Activated T-cell treated with anti-CD3 and anti-CD28 coated beads for 48 hours (primary cell): ENCODE measurements at places on chromosomes 3 and 15.

GRCh38 chr15:91498046-91498748 is 355.3 kb upstream of the SLCO3A1 start:
- DNase-seq = no peak

DNA sequence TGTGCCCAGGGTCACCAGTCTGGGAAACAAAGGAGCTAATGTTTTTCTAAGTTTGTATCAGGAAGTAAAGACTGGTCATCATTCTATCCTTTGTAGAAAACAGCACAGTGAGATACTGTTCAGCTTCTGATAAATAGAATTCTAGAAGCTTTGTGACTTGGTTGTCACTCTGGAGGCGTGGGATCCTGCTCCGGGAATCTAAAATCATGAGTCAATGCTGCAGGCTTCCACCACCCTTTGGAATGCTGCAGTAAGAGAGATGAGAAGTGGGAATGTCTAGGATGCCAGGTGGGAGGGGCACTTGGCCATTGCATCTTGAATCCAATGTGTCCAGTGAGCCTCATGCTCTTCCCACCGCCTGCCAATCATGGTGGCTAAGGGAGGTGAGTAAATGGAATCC is 40.9 kb downstream of the SAMMSON start:
- DNase-seq = no peak

DNA sequence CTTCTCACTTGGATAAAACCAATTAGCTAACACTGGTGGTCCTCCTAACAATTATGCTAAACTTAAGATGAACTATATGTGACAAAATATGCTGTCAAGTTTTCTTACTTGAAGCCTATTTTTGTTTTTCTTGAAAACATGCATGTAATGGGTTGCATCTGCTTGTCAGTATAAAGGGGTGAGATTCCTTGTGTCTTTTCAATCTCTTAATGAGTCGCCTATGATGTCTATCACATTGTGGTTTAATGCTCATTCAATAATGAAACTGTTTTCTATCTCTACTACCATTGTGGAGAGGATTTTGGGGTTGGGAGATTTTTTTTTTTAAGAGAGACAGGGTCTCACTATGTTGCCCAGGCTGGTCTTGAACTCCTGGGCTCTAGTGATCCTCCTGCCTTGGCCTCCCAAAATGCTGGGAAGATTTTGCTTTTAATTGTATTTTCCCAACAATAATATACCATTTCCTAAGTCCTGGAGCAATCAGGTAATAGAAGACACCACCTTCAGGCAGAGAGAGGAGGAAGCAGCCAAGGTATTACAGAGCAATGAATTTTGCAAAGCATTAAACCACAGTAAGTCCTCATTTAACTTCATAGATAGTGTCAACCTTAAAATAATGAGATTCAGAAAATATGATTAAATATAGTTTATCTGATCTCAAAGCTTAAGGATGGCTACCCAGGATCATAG is 17.4 kb upstream of the TRMT10C start:
- DNase-seq = no peak

DNA sequence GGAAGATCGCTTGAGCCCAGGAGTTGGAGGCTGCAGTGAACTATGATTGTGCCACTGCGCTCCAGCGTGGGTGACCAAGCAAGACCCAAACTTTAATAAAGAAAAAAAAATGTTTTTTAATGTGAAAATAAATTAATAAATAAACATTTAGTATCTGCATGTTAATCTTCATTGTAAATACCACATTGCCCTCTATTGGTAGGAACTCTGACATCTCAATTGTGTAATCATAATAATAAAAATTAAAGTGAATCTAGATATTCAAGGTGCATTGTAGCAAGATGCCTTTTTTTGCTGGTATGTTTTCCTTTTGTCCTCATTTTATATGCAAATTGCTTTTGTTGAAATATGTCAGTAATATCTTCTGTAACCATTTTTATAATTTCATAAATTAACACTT is 95.0 kb upstream of the LIMD1 start:
- no peak for DNase-seq

- no peak for DNase-seq
Observed at GRCh38 chr15:73935547-73935946, 9.3 kb downstream of the LOXL1 start.

DNA sequence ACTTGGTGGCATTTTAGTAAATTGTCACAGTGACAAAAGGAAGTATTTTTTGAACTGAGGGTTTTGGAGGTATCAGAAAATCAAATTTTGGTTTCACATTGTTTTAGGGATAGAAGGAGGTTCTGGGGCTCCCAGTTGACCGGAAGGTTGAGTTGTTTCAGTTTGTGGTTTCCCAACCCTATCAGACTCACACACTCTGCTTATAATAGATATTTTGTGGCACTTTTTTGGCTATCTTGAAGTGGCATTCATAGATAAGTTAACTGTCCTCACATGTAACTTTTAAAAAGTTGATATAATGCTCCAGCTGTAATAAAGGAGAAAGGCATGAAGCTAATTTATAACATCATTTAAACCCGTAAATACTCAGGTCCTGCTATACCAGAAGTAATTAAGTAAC is 12.8 kb downstream of the ARMC8 start:
- no peak for DNase-seq

GRCh38 chr3:129068291-129068886 is 7.8 kb downstream of the GP9 start:
- no peak for DNase-seq

- no peak for DNase-seq
Observed at GRCh38 chr3:29711255-29711771, 430.4 kb downstream of the RBMS3 start.

DNA sequence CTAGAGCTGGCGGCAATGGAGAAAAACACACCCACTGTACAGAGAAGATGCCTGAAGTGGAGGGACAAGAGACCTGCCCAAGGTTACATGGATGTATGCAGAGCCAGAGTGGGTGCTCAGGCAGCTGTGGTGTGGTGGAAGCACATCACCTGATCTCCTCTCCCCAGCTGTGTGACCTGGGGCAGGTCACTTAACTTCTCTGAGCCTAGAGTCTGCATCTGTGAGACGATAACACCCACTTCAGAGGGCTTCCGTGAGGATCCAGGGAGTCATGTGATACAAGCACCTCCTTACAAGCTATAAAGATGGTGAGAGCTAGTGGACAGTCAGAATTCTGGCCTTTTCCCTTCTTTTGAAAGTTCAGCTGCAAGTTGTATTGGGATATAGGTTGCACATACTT is 55.1 kb upstream of the HERC1 start:
- DNase-seq = no peak

GRCh38 chr15:82181371-82181770 is 81.2 kb downstream of the EFL1 start:
- DNase-seq = no peak

DNA sequence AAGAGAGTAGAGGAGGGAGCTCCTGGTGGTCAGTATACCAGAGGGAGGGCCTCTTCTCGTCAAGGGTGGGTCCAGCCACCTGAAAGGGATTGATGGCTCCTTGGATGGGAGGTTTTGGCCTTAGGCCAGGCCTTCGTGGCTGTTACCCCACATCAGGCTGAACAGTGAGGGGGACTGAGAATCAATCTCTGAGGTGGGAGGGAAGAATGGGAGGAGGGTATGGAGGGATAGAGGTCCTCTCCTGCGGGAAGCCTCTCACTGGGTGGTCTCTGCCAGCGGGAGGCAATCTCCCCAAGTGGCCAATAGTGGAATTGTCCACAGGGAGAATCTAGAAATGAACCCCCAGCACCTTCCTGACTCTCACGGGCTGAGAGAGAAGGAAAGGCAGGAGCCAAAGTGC is 53.5 kb downstream of the BSN start:
- no peak for DNase-seq

DNA sequence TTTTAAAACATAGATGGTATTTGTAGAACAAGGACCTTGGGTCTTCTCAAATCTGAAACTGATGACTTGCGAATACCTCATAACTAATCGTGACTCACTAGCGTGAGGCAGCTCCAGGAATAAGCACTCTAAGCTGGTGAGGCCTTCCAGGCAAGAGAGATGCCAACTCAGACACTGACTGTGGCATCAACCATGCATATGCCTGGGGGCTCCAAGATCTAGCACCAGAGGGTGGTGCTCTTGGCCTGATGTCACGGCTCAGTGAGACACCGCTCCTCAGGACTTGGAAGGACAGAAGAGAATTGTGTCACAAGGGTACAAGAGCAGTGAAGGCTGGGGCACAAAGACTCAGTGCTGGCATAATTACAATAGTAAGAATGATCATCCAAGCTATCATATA is 125.0 kb upstream of the TRIM42 start:
- no peak for DNase-seq

GRCh38 chr3:14451844-14452739 is 49.7 kb downstream of the SLC6A6 start:
- DNase-seq = no peak

DNA sequence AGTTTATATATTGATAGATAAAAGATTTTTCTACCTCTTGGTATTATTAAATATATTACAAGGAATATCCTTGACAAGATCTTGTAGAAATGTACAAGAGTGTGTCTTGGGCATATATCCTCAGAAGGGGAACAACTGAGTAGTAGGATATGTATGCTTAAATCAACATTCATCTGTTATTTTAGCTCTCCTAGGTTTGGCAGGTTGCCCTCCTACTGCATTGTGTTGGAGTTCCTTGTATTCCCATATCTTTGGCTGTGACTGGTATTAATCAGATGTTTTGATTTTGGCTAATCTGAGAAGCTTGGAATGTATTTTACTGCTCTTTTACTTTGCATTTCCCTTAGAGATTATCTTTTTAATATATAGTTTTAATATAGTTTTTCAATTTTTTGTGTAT is 4.6 kb downstream of the MYRIP start:
- no peak for DNase-seq

DNA sequence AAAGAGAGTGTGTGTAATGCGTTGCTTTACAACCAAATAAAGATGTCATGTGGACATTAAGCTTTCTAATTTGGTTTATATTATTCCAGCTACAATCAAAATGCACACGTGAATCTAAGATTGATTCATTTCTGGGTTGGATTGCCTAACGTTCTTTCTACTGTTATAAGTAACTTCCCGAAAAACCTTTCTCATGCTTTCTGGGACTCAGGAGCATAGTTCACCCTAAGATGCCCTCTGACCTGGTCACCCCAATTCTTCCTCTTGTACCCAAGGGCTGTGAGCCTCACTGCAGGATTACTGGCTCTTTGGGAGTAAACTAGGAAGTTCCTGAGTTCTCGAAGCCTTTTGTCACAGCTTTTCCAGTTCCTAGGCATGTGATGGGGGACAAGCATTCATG is 12.7 kb upstream of the LMCD1 start:
- DNase-seq = no peak

GRCh38 chr3:194620196-194620595 is 13.0 kb downstream of the TMEM44 start:
- no peak for DNase-seq

DNA sequence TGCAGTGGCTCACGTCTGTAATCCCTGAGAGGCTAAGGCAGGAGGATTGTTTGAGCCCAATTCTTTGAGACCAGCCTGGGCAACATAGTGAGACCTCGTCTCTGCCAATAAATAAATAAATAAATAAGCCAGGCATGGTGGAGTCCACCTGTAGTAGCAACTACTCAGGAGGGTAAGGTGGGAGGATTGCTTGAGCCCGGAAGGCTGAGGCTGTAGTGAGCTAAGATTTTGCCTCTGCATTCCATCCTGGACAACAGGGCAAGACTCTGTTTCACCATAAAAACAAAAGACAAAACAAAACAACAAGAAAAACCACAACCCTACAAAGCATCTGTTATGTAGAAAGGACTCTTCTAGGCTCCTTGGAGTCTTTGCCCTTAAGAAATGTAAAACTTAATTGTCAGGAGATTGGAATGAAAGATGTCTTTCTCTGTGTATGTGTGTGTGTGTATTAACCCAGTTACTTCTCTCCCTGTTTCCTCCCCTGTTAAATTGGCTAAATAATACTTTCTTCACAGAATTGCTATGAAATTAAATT is 9.5 kb downstream of the NECTIN3 start:
- DNase-seq = no peak

DNA sequence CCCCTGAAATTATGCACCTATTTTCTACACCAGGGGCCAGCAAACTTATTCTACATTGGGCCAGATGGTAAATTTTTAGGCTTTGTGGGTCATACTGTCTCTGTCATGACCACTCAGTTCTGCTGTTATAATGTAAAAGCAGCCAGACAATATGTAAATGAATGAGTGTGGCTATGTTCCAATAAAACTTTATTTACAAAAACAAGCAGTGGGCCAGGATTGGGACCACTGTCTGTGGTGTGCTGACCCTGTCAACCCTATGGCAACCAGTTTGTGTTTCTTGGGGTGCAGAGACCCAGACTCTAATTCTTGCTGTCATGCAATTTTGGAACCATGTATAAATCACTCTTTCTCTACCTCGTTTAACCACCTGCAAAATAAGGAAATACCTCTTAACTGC is 74.7 kb downstream of the LRIG1 start:
- DNase-seq = no peak

GRCh38 chr3:61563313-61564271 is 2.2 kb downstream of the PTPRG start:
- no peak for DNase-seq

- no peak for DNase-seq
Observed at GRCh38 chr15:84889313-84889990, 5.0 kb downstream of the SLC28A1 start.

- DNase-seq = no peak
Observed at GRCh38 chr3:123692041-123692440, 107.2 kb upstream of the HACD2 start.

GRCh38 chr3:145286937-145287336 is 874.0 kb downstream of the PLOD2 start:
- no peak for DNase-seq

DNA sequence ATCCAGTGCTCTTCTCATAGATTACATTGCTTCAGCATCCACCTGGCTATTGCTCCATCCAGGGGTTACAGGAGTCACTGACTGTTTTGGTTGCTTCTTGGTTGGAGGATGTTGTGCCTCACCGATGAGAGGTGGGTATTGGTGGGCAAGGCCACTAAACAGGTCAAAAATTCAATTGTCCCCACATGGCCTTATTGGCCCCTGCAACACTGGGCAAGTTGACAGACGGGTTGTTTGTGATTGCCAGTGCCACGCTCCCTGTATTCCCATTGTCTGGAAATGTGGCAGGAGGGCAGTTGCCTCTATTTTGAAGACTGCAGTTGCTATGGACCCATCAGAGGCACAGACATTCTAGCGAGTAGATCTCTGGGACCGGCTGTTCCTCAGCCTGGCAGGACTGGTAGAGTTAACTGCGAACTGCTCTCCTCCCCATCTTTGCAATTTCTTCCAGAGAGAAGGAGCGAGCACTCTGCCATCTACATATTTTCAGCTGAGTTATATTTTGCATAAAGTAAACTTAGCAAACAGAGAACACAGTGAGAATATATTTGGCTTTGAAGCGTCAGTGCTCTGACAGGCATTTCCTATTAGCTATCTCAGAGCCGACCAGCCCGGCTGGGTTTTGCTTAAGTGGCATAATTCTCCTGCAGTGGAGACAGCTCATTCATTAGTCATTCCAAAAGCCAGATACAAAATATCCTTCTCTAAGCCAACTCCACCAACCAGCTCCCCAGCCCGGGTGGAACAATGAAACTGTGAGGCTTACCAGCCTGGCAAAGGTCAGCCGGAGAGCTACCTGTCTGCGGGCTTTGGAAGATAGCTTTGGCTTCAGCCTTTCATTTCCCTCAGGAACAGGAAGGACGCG is 26.0 kb upstream of the MAGEF1 start:
- no peak for DNase-seq

- no peak for DNase-seq
Observed at GRCh38 chr15:63403254-63403945, 21.8 kb upstream of the CA12 start.
